ENCODE measurements at places on chromosomes 3 and 15.

DNA sequence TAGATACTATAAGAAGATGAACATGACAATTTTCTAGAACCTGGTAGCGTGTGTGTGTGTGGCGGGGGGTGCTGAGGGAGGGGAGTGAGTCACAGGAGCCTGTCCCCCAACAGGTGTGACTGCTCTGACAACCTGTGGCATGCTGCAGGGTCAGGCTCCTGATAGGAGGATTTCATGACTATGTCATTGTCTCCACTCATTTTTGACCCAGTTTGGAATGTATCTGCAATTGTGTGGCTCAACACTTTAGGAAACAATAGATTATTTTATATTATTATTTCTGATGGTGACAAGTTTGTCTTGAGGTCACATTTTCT, 9.3 kb upstream of the VILL start:
- no peak for DNase-seq

DNA sequence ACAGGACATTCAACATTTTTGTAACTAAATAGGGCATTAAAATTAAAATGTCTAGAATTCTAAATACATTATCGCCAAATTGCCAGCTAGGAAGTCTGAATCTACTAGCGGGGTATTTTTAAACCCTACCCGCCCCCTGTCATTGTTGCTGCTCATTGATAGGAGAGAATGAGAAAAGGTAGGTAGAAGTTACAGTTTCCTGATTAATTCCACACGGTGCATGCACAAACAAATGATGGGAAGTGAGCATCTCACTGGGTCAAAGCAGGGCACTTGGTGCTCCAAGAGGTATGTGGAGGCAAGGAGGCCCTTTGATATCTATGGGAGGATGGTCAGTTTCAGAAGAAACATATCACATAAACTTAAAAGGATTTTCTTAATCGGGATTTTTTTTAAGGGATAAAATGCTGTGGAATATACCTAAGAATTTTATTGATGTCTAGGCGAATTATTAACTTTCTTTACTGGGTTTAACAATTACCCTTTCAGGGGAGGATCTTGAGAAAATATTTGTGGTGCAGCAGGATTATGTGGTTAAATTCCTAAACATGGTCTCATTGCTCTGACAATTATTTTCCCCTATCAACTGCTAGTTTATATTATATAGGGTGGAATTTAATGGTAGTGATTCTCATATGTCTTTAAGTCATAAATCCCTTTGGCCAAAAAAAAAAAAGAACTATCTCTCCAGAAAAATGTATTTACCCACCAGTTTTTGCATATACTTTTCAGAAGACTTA, 236.0 kb upstream of the GOLGA6L4 start:
- no peak for DNase-seq

GRCh38 chr15:71096676-71097075, 18.6 kb upstream of the THSD4 start:
- no peak for DNase-seq

GRCh38 chr3:966341-966740, 126.5 kb upstream of the CNTN6 start:
- DNase-seq, result no peak

GRCh38 chr3:2567451-2567850, 468.8 kb downstream of the CNTN4 start:
- DNase-seq, result no peak

- peak; percentile 46 for DNase-seq
These were observed 7.6 kb downstream of the KY start for GRCh38 chr3:134643150-134643675.

- no peak for DNase-seq
These were observed 33.9 kb upstream of the CDCP1 start for GRCh38 chr3:45180051-45180450.

- DNase-seq, result no peak
These were observed 199.8 kb downstream of the CNTN6 start for GRCh38 chr3:1292571-1293071.

- DNase-seq, result no peak
These were observed 228.1 kb downstream of the FEZF2 start for GRCh38 chr3:62145086-62145757.

- no peak for DNase-seq
These were observed 5.2 kb downstream of the GCSAM start for GRCh38 chr3:112127522-112128494.

DNA sequence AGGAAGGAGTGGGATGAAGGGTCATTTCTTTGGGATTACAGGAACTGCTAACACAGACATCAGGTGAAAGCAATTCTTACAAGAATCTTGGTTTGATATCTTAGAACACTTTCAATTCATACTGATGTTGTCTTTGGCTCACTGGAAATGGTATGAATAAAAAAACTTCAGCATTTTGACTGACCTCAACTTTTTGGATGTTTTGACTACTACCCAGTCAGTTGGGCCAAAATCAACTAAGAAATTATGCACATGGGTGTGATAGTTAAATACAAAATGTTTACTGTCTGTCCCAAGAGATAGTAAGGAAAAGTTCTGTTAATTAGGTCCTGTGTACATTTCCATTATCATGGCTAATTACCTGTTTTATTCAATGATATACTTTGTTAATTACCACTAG, 165.5 kb upstream of the LRIG1 start:
- DNase-seq, result no peak

- DNase-seq, result peak; percentile 66
These were observed 10.1 kb downstream of the ITGA11 start for GRCh38 chr15:68421798-68422402.

DNA sequence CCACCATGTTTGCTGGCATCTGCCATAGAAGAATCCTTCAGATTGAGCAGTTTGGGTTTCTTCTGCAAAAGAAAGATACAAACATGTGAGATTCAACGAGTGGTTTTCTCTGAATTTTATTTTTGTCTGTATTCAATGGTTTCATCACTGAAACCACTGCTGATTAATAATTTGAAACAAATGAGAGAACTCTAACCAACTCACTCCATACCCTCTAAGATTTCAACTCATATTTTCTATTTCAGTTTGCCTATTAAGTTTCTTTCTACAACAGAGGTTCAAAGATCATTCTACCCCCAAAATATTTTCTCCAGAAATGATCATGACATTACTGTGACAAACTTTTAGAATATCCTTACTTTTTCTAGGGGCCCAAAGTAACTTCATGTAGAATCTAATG, 38.7 kb upstream of the MAN2C1 start:
- no peak for DNase-seq

DNA sequence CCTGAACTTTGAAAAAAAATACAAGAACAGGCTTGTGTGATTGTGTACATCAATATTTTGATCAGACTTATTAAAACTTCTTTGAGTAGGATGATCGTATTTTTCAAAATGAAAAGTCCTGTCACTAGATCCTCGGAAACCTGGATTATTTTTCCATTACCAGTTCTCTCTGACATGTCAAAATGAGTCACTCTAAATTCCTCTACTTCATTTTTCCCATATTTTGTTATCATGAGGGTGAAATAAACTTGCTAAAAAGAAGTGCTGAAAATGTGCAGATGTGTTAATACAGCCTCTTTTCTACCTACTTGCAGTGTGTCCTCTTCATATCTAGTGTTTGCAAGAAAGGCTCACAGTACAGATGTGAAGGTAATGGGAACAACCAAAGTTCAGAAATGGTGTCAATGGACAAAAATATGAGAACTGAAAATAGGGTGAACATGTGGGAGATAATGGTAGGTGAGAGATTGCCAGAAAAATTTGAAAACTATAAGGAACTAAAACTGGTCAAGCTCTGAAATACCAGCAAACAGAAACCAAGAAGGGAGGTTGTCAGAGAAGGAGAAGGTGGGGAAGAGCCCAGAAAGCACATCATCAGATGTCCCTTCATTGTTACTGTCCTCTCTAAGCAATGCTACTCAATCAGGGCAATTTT, 108.2 kb downstream of the EOMES start:
- DNase-seq, result no peak

GRCh38 chr3:52030714-52031310, 25.6 kb downstream of the DUSP7 start:
- DNase-seq, result no peak

GRCh38 chr3:181558870-181559269, 152.9 kb upstream of the SOX2 start:
- no peak for DNase-seq

- DNase-seq, result no peak
These were observed 7.0 kb downstream of the ROPN1 start for GRCh38 chr3:123984957-123985356.

DNA sequence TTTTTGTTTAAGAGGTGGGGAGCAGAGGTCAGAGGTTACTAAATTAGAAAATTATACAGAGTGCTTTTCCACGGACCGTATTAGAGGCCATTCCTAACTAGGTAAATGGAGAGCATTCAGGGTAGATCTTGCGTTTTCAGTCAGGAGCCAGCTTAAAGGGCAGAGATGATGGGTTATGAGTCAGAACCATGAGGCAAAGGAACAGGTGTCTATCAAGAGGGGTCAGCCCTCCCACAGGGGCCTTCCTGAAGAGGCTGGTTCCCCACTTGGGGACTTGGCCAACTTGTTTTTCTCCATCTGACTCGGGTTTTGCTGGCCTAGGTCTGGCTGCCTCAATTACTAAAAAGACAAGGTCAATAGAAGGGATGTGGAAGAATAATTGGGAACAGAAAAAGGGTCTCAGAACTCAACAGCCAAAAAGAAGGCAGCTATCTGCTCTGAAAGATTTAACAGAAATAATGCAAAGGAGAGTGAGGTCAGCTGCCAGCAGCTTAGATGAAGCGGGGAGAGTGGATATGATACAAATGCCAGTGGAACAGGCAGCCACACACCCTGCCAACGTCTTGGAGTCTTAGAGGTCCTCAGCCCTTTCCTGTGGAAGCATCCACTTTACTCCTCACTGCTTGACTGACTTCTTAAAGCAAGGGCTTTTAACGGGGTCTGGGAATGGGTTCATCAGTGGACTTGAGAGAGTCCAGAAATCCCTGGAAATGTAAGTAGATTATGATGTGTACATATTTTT, 17.6 kb downstream of the MTMR14 start:
- DNase-seq, result no peak

DNA sequence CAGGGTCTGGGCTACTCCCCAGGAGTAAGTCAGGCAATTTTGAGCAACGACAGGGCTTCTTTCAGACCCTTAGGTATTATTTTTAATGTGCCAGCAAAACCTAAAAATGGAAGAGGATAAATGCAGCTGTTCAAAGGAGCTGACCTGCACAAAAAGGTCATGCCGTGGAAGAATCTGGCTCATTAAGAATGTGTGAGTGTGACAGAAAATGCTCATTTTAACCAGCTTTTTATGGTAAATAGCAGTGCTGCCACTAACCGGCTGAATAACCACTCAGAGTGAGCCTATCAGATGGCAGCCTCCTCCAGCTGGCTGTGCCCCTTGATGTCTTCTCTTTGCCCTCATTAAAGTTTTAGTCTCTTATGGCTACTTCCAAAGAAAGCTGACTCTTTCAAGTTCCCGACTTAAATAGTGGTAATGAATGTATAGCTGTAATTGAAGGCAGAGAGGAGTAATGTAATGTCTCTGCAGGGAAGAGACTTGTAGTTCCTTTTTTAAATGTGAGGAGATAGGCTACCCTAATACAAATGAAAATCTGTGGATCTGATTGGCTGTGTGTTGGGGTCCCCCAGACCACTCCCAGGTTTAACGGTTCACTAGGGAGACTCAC, 9.5 kb upstream of the FSTL1 start:
- no peak for DNase-seq

- DNase-seq, result no peak
These were observed 2.8 kb downstream of the PLSCR2 start for GRCh38 chr3:146466604-146467003.

All from coronary artery (tissue), 2 donors.